SW 1271 (cell line): ENCODE measurements at places on chromosomes 16 and 17.

DNA sequence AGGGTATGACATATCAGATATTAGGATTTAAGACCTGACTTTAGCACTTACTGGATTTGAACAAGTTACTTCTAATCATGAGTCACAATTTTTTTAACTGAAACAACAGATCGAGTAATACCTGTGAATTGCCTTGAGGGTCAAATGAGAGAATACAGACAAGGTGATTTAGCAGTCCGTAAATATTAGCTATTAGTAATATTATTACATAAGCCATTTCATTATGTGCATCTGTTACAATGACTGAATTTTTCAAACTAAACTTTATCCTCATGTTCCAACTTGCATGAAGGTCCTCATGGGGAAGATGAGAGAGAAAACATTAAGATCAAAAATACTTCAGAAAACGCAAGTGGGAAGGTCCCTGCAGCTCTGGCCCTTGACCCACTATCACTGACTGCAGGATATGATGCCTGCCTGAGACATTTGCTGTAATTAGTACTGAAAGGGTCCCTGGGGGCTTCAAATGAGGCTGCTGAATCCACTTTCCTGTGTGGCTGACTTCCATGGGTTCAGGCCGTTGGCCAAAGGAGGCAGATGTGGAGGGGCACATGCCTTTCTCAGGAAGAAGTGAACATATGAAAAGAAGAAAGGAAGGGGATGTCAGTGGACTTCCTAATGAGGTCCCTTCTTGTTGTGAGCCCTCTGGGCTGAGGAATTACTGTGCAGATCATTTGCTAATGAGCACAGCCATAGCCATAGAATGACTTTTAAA is 441.7 kb downstream of the CDH11 start:
- DNase-seq: no peak

- DNase-seq: no peak
Measured at GRCh38 chr16:82728901-82729300, 102.1 kb downstream of the CDH13 start.

DNA sequence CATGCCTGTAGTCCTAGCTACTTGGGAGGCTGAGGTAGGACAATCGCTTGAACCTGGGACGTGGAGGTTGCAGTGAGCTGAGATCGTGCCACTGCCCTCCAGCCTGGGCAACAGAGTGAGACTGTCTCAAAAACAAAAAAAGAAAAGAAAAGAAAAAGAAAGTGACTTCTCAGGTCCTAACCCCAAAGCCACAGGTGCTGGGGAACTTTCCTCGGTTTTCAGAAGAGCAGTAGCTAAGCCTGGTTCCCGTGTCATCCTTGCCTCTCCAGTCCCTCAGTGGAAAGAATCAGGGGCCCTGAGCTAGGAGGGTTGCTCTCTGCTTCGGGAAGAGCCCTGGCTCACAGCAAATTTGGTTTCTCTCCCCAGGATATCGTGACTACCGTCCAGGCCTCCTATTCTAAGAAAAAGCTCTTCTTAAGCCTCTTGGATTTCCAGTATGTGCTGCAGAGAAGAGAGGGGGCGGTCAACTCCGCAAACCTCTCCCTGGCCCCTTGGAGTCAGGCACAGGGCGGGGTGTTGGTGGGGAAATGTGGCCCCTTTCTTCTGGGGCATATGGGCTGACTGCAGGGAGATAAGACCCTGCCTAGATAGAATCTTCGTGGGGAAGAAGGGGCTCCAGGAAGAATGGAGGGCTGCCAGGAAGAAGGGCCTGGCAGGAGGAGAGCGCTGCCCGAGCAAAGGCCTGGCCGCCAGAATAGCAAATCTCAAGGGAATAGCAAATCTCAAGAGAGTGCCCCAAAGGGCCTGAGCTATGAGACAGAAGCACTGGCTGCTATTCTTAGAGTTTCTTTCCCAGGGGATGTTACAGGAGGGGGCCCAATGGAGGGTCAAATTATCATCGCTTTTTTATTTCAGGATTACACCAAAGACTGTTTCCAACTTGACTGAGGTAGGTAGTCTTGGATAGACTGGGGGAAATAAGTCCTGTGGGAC is 8.3 kb upstream of the NLRC5 start:
- DNase-seq: no peak

DNA sequence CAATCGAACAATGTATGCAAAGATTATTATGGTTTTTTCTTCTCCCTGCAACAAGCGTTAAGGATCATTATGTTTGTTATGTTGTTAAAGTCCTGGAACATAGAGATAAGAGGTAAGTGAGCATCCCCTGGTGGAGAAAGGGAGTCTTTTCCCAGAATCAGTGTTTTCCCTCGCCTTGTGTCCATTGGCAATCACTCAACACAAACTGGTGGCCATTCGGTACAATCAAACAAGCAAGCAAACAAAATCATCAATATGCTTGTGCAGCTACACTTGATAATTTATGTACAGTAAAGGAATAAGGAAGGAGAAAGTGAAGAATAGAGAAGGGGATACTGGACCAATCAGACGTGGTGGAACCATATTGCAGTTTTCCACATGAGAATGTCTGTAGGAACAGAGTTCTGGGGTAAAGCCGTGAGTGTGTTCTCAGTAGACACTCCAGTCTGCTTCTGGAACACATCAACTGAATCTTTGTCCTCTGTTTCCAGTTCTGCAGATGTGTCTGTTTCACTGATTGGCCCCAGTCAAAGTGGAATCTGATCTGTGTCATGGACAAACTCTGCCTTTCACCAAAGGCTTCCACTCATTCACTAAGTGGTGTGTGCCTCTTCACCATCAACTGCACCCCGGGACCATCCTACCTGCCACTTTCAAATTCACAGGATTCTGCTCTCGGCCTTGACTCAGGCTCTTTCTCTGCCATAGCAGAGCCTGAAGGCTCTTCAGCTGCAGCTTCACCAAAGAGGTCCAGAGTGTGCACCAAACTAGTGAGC is 169.5 kb downstream of the AHSP start:
- DNase-seq: no peak

DNA sequence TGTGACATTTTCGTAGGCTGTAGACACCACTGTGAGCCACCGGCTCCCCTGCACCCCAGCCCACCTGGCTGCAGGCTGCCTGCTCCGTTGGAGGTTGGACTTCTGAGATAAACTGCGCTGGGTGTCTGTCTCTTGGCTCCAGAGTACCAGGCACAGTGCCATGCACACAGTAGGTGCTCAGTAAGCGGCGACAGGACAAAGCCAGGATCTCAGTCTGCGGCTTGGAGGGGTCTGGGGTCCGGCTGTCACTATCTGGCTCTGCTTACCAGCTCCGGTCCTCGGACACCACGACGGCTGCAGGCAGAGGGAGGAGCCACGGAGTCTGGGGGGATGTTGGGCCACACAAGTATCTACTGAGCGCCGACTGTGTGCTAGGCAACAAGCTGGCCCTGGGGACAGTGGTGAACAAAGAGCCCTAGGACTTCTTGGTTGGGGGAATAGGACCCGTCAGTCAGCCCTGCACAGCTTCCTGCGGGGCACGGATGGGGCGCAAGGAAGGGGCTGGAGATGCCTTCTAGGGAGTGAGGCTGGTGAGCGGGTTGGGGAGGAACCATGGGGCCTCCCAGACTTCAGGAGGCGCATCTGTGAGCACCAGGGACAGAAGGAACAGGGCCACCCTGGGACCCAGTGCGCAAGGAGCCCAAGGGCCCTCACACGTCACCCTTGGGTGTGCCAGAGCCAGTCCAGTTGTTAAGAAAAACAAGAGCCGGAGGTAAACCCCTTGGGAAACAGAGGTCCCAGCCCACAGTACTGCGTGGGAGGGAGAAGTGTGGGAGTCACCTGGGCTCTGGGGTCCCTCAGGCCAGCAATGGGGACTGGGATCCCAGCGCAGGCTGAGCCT is 17.3 kb downstream of the JPH3 start:
- DNase-seq: no peak

- no peak for DNase-seq
Measured at GRCh38 chr17:1606352-1606985, 22.2 kb downstream of the SLC43A2 start.

- no peak for DNase-seq
Measured at GRCh38 chr16:72905581-72905980, 142.3 kb downstream of the ZFHX3 start.

- DNase-seq: no peak
Measured at GRCh38 chr16:65281586-65281985, 159.7 kb upstream of the CDH11 start.

GRCh38 chr16:63082101-63082500 is 1045.9 kb upstream of the CDH8 start:
- DNase-seq: no peak

DNA sequence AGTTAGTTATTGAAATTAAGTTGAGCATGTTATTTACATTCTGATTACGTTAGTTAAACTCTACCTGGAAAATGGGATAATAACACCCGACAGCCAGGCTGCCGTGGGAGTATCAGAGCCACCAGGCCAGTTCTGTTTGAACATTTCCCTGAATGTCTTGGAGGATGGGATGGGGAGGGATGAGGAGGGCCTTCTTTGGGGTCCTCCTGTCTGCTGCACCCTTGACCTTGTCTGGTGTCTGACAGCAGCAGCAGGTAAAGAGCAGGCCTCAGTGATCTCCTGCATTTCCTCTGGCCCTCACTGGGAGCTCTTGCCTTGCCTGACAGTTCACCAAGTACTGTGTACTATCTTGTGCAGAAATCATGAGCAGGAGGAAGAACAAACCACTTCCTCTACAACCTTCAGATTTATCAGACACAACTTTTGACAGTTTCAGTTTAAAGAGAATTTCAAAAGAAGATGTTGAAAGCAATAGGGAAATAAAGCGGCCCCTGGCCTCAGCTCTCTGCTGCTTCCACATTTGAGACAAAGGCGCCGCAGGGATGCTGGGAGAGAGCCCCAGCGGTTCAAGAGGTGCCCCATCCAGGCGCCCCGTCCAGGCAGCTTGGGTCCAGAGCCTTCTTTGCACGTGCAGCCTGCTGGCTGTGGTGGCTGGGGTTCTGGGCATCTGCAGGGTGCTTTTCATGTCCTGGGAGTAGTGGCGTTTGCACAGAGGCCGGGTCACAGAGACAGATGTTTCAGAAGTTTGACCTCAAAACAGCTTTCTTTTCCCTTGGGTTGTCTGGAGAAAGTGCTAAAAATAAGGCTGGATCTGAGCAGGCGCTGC is 25.3 kb downstream of the CMIP start:
- DNase-seq: no peak

GRCh38 chr17:64006361-64007088 is 8.4 kb downstream of the PRR29 start:
- no peak for DNase-seq

- no peak for DNase-seq
Measured at GRCh38 chr16:82755570-82756282, 129.0 kb downstream of the CDH13 start.

- no peak for DNase-seq
Measured at GRCh38 chr17:12081720-12082119, 61.0 kb downstream of the MAP2K4 start.

DNA sequence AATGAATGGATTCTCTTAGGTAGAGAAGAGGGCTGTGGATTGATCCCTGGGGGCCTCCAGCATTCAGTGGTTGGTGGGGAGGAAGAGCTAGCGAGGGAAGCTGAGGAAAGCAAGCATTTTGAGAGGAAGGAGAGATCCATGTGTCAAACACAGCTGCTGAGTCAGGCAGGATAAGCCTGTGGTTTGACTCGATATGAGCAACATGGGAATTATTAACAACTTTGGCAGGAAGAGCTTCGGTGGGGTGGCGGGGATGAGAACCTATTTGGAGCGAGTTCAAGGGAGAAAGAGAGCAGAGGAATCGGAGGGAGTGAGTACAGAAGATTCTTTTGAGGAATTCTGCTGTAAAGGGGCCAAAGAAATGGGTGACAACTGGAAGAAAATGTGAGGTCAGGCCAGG is 59.5 kb upstream of the CDC42EP4 start:
- DNase-seq: no peak

- no peak for DNase-seq
Measured at GRCh38 chr16:53892155-53892554, 188.2 kb downstream of the FTO start.
